ENCODE measurements at places on chromosomes 1 and 21.

GRCh38 chr21:32143241-32143939 lies 135.5 kb downstream of the MIS18A start:
- no peak for DNase-seq

DNA sequence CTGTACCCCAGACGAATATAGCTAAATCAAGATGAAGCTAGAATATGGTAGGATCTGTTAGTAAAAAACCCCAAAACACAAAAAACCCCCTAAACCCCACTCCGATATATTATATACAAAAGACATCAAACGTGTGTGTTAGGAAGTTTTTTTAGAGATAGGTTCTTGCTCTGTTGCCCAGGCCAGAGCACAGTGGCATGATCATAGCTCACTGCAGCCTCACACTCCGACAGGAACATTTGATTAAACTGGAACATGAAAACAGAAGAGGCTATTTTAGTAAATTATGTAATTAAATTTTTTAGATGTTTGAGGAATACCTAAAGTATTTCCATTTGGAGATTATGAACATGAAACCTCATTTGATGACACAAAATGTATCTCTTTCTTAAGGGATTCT lies 8.2 kb upstream of the RYR2 start:
- DNase-seq = no peak

DNA sequence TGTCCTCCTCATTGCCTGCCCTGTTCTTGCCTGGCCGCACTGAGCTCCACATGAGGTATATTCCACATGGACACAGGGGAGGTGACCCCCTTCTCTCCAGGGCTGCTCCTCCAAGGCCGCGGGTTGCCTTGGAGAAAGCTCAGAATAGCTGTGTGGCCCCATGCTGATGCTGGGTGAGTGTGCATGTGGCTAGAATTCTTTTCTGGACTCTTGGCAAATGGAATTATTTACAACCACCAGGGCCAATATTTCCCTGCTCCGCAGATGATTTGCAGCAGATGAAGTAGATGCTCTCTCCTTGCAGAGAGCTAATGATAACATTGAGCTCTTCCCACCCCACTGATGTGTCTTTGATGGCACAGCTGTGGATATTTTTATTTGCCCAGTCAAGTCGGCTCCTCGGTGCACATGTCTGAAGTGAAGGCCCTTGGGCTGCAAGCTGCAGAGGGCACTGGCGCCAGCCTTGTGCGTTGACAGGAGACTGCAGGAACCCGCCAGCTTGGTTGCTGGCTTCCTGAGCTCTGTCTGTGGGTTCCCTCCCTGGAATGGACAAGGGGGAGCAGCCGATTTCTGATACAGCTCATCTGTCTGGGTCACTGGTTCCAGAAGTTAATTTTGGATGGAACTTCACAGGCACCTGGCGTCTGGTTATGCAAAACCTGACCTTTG lies 404.7 kb upstream of the VAMP3 start:
- DNase-seq = peak; percentile 62

- DNase-seq = no peak
These were observed 655.6 kb upstream of the NEGR1 start for GRCh38 chr1:72937905-72938304.

DNA sequence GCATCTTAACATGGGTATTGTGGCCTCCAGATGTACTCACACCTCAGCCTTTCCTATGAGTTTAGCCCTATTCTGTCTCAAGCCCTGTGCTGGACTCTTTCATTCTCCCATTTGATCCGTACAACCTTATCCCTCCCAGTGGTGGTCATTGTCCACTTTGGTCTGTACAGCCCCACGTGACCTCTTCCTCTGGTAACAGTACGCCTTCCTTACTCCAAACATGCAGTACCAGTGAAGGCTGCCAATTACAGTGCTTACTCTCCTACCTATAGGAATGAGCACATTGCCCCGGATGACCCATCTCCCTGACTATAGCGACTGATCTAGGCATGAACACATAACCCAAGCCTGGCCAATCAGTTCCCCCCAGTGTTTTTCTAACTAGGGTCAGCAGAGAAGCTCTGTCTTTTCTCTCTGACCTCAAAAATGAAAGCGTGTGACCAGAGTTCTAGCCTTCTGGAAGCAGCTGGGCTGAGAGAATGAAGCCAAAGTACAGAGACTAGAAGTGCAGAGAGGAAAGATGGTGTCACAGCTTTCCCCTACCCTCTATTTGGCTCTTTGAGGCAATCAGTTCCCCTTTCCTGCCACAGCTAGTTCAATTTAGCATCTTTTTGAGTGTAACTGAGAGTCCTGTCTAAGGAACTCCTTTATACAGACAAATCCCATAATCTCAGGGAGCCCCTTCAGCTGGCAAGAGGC lies 9.9 kb upstream of the QSOX1 start:
- DNase-seq = no peak

- no peak for DNase-seq
These were observed 604.6 kb downstream of the LRRIQ3 start for GRCh38 chr1:73593364-73593763.

- DNase-seq = no peak
These were observed 10.9 kb downstream of the PEAR1 start for GRCh38 chr1:156904187-156904959.

GRCh38 chr21:31847761-31848160 lies 25.1 kb upstream of the HUNK start:
- DNase-seq = no peak

DNA sequence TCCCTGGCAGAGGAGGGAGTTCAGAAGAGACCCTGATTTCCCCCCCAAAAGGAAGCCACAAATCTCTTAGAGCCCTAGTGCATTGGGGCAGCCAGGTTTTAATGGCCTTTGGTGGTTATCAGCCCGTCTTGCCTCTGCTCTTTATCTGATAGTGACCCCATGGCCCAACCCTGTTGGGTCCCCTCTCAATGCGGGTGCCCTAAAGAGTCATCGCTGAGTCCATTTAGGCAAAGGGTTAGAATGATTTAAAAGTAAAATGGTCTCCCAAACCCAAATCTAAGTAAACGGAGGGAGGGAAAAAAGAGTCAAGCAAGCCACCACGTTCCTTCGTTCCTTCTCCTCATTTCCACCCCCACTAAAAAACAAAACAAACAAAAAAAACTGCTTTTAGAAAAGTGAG lies 164.0 kb downstream of the RUNX1 start:
- no peak for DNase-seq

DNA sequence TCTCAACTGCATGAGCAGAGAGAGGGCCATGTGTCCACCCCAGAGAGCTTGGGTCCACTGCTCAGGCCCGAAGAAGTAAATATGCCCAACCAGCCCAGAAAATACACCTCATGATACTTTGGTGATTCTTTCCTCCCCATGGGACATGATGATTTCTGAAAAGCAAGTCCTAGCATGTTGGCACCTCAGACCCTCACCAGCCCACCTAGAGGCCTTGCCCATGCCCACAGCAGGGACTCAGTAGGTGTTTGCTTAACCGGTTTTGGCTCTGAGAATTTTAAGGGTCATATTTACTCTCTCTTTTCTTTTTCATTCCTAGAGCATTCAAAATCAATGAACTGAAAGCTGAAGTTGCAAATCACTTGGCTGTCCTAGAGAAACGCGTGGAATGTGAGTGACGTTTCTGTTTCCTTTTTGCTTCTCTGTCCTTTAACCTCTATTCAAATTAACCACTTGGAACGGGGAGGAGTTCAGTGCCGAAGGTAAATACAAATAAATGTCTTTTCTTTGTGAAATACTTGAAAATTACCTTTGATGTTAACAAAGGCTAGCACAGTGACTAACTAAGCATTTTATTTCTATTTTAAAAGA lies 79.7 kb downstream of the PDE9A start:
- no peak for DNase-seq

GRCh38 chr1:111142356-111142975 lies 2.4 kb downstream of the CEPT1 start:
- DNase-seq = no peak

DNA sequence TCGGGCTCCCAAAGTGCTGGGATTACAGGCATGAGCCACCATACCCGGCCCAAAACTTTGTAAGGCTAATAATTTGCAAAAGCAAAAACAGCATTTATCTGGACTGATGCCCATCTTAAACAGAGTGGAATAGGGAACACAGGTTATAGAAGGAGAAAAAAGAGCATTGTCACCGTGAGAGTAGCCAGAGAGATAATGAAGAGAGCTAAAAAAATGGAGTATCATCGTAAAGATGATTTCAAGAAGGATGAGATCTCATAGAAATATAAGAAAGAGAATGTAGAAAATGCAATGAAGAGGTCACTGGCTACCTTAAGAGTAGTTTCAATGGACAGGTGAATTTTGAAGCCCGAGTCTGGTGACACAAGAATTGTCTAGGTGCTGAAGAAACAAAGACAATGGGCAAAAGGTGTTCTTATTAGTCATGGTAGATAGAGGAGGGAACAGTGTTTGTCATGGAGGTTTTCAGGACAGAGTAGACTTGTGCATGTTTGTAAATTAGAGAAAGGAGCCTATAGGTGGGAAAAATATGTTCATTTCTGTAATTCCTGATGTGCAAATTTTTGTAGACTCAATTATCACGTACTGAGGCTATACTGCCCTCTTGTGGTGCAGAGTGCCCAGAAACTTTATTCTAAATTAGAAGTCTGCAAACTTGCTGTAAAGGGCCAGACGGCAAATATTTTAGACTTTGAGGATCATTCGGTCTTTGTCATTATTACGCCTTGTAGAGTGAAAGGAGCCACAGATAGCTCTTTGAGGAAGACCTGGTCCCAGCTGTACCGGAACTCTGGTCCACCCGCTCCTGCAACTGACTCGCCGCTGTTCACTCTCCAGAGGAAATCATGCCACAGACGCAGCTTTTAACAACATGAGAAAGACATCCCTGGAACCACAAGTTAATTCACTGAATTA lies 8.1 kb upstream of the TMEM183A start:
- DNase-seq = peak; percentile 60

DNA sequence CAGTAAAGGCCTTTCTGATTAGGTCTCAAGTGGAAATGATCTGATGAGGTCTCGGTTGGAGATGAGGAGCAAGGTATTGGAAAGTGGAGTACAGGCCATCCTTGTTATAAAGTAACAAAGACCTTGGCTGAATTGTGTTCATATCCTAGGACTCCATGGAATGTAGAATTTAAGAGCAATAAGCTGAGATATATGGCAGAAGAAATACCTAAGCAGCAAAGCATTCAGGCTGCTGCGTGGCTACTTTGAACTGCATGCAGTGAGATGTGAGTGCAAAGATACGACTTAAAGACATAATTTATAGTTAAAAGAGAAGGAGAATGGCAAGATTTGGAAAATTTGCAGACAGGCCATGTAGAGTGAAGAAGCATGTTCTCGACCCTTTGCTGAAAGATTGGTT lies 11.2 kb upstream of the XPR1 start:
- DNase-seq = no peak

GRCh38 chr1:55402142-55402541 lies 187.0 kb upstream of the USP24 start:
- no peak for DNase-seq
